ENCODE measurements at places on chromosomes 6 and 20.
A peak's percentile ranks its signal among the peaks of the same experiment; 100 is the strongest.

GRCh38 chr20:8175741-8176675 is 43.9 kb downstream of the PLCB1 start:
- no peak for DNase-seq

DNA sequence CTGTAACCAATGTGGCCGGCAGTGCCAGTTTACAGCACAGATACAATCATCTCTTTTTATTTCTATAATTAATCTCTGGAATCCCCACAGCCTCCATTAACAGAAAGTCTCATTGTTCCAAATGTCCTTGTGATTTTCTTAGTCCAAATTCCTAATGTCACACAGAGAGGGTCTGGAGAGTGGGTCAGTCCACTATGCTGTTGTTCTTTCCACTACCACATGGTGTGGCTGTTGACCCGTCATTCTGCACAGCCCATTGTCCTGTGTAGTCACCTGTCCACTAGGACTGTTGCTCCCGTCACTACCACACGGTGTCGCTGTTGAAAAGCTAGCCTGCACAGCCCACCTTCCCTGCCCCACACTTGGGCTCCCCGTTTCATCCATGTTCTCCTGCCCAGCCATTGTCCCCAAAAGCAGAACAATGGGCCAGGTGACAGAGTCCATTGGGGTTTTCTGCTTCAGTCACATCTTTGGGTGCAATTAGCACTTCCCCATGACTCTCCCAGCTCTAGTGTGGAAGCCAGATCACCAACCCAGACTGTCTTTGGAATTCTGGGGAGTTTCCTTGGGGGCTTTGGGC is 8.6 kb upstream of the LBP start:
- no peak for DNase-seq

DNA sequence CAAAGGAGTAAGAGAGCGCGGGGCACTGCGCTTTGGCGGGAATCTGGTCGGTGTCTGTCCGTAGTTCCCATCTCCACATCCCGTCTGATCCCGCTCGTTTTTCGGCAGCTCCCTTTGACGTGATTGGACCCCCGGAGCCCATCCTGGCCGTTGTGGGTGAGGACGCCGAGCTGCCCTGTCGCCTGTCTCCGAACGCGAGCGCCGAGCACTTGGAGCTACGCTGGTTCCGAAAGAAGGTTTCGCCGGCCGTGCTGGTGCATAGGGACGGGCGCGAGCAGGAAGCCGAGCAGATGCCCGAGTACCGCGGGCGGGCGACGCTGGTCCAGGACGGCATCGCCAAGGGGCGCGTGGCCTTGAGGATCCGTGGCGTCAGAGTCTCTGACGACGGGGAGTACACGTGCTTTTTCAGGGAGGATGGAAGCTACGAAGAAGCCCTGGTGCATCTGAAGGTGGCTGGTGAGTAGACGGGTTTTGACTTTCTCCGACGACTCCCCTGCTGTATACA is 1.4 kb downstream of the BTN1A1 start:
- no peak for DNase-seq

DNA sequence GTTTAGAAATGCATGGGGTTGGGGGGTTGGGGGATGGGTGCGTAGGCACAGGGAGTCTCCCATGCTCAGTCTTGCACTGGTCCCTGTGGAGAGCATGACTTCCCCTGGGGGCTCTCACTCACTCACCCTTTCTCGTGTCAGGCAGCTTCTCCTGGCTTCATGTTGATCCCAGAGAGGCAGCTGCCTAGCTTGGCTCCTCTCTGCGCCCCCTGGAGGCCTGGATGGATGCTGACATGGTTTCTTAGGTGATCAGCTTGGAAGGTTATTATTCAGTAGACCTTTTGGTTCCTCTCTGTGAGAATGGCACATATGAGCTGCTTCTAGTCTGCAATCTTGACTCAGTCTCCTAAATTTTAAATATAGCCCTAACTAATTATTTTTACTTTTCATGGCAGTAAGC is 109.3 kb upstream of the FAM83B start:
- DNase-seq: no peak

DNA sequence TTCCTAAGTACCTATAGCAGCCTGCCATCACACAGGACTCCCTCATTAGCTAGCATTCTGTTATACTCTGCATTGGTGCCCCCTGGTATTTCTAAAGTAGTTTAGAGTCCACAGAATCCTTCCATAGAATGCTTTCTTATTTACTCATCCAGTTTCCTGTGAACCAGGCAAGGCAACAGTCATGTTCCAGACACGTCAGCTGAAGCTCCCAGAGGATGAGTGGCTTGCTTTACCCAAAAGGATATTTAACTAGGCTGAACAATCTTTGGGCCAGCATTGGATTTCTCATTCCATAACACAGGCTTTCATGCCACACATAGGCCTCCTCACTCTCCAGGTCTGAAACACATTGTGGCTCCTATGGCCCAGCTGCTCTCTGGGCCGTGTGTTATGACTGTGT is 203.8 kb upstream of the MAP3K7 start:
- DNase-seq: no peak

DNA sequence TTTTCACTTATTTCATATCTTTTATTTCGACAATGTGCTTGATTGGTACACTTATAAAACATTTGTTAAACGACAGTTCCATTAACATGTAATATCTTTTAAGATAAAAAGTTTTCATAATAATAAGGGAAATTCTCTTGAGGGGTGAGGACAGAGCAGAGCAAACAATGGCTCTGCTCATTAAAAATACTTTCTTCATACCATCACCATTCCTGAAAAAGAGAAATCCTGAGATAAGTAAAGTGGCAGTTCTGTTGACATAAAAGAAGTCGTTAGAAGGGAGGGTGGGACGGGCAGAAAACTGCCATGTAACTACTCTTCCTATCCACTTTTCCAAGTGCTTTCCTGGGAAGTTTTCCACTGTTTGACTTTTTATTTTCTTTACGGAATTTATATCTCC is 193.6 kb upstream of the CEP162 start:
- no peak for DNase-seq

DNA sequence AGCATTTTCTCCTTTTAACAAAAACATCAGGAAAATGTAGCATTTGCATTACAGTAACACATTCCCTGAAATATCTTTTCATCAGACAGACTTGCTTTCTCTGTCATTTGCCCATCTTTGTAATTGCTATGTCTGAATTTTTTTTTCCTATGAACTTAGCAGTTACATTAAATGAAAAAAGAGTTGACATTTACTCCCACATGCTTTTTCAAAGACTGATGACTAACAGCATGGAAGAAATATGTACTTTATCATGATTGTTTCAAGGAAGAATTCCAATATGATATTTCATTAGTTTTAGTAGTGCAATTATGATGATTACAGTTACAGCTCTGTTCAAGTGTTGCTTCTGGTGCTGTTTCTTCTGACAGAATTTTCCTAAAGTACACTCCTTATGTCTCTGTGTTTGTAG is 864.5 kb upstream of the MAN1A1 start:
- no peak for DNase-seq

GRCh38 chr6:4553387-4553786 is 222.8 kb upstream of the CDYL start:
- DNase-seq: no peak

DNA sequence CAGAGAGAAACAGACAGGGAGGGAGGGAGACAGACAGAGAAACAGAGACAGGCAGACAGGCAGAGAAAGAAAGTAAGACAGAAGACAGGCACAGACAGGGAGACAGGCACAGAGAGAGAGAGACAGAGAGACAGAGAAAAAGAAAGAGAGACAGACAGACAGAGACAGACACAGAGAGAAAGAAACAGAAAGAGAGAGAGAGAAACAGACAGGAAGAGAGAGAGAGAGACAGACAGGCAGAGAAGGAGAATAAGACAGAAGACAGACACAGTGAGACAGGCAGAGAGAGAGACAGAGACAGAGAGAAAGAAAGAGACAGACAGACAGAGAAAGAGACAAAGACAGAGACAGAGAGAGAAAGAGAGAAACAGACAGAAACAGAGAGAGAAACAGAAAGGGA is 754.8 kb upstream of the DEFB115 start:
- DNase-seq: no peak

GRCh38 chr20:11108102-11108810 is 434.5 kb upstream of the JAG1 start:
- DNase-seq: no peak

DNA sequence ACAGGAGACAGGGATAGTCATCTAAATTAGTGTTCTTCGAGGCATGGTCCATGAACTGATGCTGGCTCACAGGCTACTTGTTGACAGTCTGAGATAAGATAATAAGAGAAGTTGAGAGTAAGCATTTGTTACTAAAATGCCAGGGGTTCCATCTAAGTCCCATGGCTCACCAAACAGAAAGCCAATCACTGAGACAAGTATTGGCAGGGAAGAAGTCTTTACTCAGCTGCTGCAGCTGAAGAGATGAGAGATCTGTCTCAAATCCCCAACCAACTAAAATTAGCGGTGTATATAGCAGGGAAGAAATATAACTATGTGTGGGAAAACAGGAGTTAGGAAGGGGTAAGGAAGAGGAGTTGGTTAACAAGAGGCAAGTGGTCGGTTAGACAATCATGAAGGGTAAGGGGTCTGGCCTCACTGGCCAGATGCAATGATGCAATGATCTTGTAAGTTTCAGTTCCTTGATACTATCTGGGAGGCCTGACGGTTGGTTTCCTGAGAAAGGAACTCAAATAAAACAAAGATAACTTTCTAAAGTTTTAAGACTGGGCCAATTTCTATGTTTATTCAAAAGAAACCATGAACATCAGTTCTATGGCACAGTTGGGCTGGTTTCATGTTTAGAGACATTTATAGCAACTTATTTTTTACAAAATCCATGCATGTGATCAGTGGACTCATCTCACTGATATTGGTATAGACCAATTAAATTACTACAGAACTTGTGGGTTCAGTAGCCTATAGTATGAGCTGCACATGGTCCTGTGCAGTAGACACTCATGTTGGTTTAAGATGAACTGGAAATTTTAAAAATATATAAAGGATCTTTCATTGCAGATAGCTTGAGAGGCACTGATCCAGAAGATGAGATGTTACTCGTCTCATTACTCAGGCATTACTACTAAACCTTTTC is 9.9 kb upstream of the HEBP2 start:
- no peak for DNase-seq

DNA sequence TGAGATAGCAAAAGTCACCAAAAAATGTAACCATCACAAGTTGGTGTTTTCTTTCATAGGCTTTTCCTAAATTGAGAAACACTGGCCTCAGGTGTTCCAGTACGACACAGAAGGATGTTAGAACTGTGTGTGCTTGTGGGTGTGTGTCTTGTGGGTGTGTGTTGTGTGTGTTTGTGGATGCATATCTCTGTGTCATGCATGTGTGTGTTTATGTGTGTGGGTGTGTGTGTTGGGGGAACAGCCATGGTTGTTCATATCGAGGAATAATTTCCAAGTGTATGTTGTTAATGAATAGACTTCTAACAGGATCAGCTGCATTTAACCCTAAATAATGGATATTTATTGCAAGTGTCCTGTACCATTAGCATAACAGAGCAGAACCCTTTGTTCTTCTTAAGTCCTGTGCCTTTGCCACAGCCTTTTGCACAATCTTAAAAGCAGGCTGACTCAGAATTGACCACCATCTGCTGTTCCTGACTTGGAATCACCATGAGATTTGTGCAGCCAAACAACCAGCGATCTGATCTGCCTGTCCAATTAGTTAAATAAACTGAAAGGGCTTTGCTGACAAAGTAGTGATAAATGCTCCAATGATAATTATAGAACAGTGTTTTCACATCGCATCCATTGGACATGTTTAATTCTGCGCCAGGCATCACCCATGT is 7.6 kb downstream of the CD93 start:
- DNase-seq: no peak

- no peak for DNase-seq
Observed at GRCh38 chr6:93896081-93896480, 476.7 kb upstream of the EPHA7 start.

- no peak for DNase-seq
Observed at GRCh38 chr6:78999737-79000136, 78.3 kb downstream of the PHIP start.

DNA sequence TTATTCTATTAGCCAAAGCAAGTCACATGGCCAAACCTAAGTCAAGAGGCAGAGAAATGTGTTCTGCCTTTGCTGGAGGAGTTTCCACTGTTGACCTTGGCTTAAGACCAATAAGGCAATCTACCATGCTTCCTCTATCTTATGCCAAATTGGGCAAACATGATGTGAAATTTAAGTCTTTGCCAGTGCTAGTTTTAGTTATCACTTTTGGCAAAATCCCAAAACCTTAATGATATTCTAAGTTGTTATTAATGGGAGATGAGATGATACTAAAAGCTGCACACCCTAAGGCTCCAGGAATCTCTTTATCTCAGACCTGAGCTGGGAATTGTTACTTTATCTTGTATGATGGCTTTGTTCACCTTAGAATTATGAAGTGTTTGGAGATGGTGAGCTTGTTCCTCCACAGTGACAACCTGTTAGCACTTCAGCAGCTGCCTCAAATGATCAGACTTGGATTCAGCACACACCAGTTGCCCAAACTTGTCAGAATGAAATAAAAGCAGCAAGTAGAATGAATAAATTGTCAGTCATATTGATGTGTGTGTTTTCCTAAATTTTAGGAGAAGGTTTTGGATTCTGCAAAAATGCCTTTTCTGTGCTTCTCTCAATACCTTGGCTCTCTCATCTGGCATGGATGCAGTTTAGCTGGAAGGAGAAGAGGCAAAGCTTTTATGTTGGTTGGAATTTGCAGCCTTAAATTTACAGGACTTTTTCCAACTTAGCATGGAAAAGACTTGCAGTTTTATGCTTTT is 49.3 kb downstream of the RIN2 start:
- DNase-seq: peak; percentile 23

GRCh38 chr20:17226410-17227218 is at the start of gene PCSK2:
Gene PCSK2 (plus strand): TSS chr20:17227040. CDS start chr20:17227306, 266 bp downstream.
- DNase-seq: peak; percentile 15

- DNase-seq: no peak
Observed at GRCh38 chr6:109029313-109029712, 65.3 kb downstream of the SESN1 start.

- DNase-seq: no peak
Observed at GRCh38 chr20:39603219-39603618, 641.1 kb downstream of the DHX35 start.

DNA sequence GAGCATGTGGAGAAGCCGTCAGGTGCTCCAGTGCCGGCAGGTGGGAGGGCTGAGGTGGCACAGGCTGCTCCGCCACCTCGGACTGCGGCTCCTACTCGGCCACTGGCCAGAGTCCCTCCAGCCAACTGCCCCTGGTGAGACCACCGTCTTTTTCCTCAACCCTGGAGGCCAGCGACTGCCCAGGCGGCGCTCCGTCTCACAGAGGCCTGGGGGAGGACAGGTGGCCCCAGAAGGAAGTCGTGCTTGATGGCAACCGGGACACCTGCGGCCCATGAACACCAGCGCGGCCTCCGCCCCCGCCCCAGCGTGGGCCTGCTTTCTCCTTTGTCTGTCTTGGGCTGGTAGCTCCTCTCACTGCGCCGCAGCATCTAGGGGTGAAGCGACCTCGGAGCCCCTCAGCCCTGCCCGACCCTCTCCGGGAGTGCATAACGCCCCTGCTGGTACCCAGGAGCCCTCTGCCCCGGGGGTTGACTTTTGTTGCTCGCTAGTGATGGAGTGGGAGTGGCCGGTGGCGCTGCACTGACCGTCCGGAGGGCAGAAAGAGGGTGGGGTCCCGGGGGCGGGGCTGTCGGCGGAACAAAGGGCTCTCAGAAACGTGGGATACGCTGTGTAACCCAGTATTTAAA is 706 bp upstream of the TUBB2B start:
- DNase-seq: peak; percentile 81

Data from NCI-H187 (cell line).